ENCODE measurements at places on chromosomes 7 and 10.

- no peak for DNase-seq
These were observed 675.4 kb upstream of the AUTS2 start for GRCh38 chr7:68922850-68923249.

DNA sequence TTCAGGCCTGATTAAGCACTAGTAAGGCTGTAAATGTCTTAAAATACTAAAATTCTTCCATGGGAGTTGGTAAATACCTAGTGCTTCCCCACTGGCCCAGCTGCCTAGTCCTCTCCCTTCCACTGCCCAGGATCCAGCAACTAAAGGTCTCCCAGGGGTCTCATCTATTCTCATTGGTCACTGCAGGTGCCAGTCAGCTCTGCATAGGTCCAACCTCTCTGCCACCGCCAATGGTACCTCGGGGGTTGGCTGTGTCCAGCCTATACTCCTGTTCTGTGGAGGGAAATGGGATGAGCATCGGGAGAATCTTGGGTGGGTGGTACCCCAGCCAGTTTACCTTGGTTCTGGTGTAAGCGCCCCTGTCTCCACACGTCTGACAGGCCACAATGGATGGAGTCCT is 6.1 kb upstream of the CREB5 start:
- DNase-seq = no peak

DNA sequence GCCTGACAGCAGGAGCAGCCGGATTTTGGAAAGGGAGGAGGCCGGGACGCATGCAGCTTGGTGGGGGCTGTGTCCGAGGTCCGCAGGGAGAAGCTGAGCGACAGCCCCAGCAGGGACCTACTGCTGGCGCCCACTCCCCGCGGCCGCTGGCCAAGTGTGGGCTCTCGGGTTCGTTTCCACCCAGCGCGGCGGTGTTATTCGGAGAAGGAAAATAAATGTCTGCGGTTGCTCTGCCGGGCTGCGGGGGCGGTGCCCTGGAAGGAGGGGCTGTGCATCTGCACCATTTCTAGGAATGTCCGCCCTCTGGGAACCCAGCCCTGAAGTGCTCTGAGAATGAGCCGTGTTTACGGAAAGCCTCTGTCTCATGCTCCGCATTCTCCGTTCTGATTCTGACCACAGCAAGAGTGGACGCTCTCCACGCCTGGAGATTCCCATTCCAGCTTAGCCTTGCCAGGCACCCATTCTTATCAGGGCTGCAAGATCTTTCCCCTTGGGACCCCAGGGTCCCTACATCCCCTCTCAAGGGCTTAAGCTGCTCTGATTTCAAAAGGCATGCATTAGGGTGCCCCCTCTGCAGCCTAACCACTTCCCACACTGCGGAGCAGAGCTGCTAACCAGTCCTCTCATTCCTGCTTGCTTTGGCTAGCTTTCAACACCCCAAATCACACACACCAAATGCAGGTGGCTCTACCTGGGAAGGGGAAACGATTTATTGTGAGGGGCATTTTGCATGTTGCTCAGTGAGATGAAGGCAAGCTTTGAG is 256.6 kb upstream of the GLI3 start:
- DNase-seq = peak; percentile 92

GRCh38 chr7:44159824-44160630 is 18.9 kb upstream of the MYL7 start:
- no peak for DNase-seq

- DNase-seq = no peak
These were observed 10.9 kb upstream of the CYREN start for GRCh38 chr7:135181261-135181928.

DNA sequence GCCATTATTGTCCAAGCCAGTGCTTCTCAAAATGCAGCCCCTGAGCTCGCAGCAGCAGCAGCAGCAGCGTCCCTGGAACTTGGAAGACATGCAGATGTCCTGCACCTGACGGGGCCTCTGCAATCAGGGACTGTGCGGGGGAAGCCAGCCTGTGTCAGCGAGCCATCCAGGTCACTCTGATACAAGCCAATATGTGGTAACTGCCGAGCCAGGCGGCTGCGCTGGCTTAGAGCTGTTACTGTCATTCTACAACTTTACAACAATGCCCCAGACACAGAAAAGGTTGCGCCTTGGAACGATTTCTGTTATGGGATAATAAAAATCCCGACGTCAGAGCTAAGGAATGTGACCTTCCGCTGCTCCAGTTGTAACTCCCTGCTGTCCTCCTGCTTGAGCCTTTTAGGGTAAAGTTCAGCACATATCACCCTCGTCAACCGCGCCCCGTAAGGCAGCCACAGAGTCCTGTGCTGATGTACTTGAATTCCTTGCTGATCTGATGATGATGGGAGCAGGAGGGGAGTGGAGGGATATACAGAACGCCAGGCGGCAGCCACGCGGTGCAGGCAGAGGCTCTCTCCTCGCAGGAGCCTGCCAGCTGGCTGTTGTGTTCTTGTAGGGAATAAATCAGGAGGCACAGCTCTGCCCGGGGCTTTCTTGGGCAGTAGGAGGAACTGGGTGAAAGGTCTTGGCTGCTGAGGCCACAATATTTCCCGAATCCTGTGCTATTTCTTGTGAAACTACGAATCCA is 20.0 kb upstream of the CRYGN start:
- DNase-seq = peak; percentile 88
